Thymus (tissue), 14 donors: ENCODE measurements at places on chromosomes 7 and 10. TPM values are rescaled to one million over a fixed set of nuclear protein-coding genes. Genes with fewer than 3 reads are reported as not detected.

- H3K36me3 ChIP-seq: no peaks in the 10 kb centered on the region
- H3K4me1 ChIP-seq: no peaks in the 10 kb centered on the region
- H3K27ac ChIP-seq: no peak overlapping the region
- no peak overlapping the region for H3K4me3 ChIP-seq
These were observed 87.8 kb downstream of the CFAP58 start for GRCh38 chr10:104441329-104442000.

ANKRD26 gene
- 8.3 TPM for total RNA-seq

- no peak for DNase-seq
- no peaks in the 10 kb centered on the region for H3K36me3 ChIP-seq
- no peaks in the 10 kb centered on the region for H3K4me1 ChIP-seq
These were observed 31.9 kb downstream of the LCOR start for GRCh38 chr10:96863922-96864543.

- peaks cover 10% of the 10 kb centered on the region for H3K4me1 ChIP-seq
- H3K27ac ChIP-seq: no peak overlapping the region
- no peaks in the 10 kb centered on the region for H3K36me3 ChIP-seq
- H3K4me3 ChIP-seq: no peak overlapping the region
- H3K27me3 ChIP-seq: peaks cover 6% of the 10 kb centered on the region
- DNase-seq: no peak
These were observed 161.6 kb upstream of the PPP2R2D start for GRCh38 chr10:131739206-131739605.

DNA sequence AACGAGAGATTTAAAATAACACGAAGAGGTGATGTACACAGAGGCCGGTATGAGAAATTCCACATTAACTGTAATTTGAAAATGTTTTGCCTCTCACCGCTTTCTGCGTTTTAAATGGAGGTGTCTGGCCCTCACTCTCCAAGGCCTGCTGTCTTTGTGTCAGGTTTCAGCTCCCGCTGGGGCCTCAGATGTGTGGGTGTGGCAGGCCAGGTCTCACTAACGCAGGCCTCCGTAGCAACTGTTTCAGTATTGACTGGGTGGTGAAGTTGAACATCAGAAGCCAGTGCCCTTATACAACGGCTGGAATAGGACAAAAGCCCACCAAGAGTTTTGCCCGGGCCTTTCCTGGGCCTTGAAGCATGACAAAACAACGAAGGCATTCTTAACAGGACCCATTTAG, 303.1 kb downstream of the ADARB2 start:
- H3K27ac ChIP-seq: no peak overlapping the region
- H3K27me3 ChIP-seq: no peaks in the 10 kb centered on the region
- no peak overlapping the region for H3K4me3 ChIP-seq
- H3K36me3 ChIP-seq: no peaks in the 10 kb centered on the region
- no peak for DNase-seq

DNA sequence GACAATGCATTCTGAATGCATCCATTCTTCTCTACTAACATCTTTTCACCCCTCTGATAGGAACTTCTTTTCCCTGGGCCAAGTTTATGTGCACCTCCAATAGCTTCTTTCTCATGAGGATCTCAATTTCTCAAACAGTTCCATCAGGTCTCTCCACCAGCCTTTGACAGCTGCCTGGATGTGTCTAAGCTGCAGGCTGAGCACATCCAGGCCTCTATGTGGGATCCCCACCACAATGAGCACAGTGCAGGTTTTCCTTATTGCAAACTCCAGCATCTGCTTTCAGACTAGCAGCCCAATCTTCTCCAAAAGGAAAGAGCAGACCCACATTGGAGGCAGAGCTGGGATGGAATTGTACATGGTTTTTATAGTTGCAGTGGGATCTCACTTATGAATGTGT, 145.3 kb upstream of the TBX20 start:
- no peak overlapping the region for H3K4me3 ChIP-seq
- DNase-seq: no peak
- H3K27me3 ChIP-seq: no peaks in the 10 kb centered on the region
- no peaks in the 10 kb centered on the region for H3K36me3 ChIP-seq
- no peaks in the 10 kb centered on the region for H3K4me1 ChIP-seq
